Psoas muscle (tissue), 8 donors: ENCODE measurements at places on chromosomes 4 and X. TPM values are rescaled to one million over a fixed set of nuclear protein-coding genes. Genes with fewer than 3 reads are reported as not detected.

Gene GATA1
- total RNA-seq, result 0.17 TPM

GRCh38 chr4:71360844-71361243 lies 22.0 kb downstream of the SLC4A4 start:
- no peak for DNase-seq

GRCh38 chr4:25290490-25291067 lies 22.0 kb upstream of the ZCCHC4 start:
- DNase-seq, result no peak

Gene STATH
- not detected for total RNA-seq

DNA sequence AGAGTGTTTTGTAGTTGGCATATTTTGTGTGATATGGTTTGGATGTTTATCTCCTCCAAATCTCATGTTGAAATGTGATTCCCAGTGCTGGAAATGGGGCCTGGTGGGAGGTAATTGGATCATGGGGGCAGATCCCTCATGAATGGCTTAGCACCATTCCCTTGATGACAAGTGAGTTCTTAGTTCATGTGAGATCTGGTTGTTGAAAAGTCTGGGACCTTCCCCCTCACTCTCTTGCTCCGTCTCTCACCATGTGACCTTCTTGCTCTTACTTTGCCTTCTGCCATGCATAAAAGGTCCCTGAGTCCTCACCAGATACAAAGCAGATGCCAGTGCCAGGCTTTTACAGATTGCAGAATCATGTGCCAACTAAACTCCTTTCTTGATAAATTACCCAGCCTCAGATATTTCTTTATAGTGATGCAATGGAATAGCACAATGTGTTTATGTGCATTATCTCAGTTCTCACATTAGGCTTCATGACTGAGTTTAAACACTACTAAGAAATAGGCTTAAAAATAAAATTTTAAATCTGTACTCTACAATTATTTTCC lies 1348.8 kb downstream of the STIM2 start:
- no peak for DNase-seq

DNA sequence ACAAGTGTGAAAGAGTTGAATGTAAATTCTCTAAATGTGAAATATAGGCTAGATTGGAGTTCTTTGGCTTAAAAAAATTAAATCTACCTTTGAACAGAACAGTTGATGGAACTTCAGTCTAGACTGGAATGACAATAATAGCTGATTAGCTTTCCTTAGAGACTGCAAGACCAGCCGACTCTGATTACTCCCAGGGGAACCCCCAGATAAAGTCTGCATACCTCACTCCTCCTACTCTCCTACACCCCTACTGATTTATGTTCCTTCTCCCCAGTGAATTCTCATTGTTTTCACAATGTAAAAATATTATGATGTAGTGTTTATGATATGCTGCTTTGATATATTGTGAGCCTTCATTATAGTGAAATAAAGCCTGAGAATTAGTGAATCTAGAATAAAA lies 241.3 kb downstream of the CFAP299 start:
- DNase-seq, result no peak

DNA sequence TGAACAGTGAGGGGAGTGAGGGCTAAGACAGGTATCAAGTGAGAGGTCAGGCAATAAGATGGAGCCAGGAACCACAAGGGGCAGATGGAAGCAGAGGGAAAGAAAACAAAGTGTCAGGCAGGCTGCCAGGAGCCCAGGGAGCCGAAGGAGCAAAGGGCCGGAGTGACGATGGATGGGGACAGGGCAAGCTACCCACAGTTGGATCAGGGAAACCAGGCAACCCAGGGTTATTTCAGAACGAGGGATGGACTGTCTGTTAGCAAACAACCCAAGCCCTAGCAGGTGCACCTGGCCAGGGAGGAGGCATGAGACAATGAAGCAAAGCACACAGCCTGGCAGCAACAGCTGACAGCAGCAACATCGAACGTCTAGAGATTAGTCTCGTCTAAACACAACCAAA lies 39.2 kb downstream of the SEL1L3 start:
- DNase-seq, result no peak
